Activated CD8-positive, alpha-beta memory T cell treated with anti-CD3 and anti-CD28 coated beads for 24 hours (primary cell): ENCODE measurements at places on chromosomes 4 and X.

GRCh38 chr4:4995103-4995907, 24.0 kb downstream of the CYTL1 start:
- DNase-seq = peak; percentile 75

DNA sequence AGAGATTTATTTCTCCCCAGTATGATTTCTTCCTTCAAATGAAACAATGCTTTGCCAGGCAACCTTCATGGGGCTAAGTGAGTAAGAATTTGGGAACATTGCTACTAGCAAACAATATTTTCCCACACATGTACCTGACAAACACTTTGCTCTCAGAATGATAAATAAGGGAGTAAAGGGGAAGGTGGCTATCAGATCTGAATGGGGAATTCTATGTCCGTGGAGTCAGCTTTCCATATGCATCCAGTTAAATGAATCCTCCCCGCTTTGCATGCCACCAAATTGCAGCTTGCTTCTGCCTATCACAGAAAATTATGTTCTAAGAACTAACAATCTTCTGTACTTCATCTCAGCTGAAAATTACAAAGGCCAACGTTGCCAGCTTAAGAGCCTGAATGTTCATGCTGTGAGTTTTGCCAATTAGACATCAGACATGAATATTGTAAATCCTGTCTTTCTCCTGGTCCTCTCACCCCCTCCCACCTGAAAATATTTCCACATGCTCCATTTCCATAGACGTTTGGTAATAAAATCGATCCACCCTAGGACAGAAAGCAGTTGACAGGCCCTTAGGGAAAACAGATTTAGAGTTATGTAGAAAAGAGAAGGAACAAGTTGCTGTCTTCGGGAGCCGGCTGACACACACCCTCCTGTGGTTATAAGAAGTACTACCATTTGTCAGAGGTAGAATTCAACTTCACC, 6.3 kb downstream of the MEPE start:
- no peak for DNase-seq

- DNase-seq = no peak
Measured at GRCh38 chr4:30294295-30294694, 425.9 kb upstream of the PCDH7 start.

- DNase-seq = no peak
Measured at GRCh38 chr4:25938366-25938765, 24.3 kb downstream of the SMIM20 start.

DNA sequence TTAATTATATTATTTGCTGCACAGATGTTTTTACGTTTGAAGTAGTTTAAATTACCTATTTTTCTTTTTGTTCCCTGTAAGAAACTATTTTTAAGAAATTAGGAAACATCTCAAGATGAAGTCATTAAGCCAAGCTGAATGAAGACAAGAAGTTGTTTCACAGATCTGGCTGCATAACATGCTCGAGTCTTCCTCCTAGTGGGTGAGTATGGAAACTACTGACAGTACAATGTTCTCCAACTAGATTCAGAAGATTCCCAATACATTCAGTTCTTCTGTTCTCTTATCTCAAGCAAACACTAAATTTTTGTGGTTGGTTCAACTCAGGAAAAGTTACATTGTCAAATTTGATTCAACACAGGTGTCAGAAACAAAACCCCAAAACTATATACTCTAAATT, 256.8 kb upstream of the VCX start:
- no peak for DNase-seq

GRCh38 chr4:35993606-35994005, 250.7 kb downstream of the ARAP2 start:
- no peak for DNase-seq

GRCh38 chr4:48635980-48636379, 144.1 kb downstream of the FRYL start:
- no peak for DNase-seq

DNA sequence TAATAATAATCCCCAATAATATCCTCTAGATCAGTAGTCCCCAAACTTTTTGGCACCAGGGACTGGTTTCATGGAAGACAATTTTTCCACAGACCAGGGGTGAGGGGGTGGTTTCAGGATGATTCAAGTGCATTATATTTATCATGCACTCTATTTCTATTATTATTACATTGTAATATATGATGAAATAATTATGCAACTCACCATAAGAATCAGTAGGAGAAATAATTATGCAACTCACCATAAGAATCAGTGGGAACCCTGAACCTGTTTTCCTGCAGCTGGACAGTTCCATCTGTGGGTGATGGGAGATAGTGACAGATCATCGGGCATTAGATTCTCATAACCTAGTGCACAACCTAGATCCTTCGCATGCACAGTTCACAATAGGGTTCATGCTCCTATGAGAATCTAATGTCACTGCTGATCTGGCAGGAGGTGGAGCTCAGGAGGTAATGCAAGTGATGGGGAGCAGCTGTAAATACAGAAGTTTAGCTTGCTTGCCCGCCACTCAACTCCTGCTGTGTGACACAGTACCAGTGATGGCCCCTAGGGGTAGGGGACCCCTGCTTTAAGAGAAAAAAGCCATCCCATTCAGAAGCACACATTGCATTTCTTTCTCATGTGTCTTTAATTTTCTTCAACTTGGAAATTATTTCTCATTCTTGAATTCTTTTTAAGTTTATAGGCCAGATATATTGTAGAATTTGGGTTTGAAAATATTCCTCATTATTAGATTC, 16.0 kb upstream of the SH3RF1 start:
- no peak for DNase-seq

- no peak for DNase-seq
Measured at GRCh38 chrX:23570674-23571343, 96.5 kb upstream of the PRDX4 start.

DNA sequence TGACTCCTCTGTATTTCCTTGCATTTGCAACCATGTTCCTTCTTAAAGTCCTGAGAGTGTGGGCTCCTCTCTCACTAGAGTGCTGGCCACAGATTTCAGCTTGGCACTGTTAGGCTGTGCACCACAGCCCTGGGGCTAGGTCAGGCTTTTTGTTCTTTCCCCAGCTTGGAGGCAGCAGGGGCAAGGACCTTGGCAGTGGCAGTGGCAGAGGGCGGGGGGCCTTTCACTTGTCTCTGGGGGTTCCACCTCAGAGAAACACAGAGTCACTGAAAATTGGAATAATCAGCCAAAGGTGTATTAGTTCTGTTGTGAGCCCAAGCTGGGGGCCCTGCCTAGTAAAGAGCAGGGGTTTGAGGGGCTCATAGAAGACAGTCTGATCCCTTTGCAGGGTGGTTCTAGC, 142.8 kb upstream of the CT83 start:
- no peak for DNase-seq

DNA sequence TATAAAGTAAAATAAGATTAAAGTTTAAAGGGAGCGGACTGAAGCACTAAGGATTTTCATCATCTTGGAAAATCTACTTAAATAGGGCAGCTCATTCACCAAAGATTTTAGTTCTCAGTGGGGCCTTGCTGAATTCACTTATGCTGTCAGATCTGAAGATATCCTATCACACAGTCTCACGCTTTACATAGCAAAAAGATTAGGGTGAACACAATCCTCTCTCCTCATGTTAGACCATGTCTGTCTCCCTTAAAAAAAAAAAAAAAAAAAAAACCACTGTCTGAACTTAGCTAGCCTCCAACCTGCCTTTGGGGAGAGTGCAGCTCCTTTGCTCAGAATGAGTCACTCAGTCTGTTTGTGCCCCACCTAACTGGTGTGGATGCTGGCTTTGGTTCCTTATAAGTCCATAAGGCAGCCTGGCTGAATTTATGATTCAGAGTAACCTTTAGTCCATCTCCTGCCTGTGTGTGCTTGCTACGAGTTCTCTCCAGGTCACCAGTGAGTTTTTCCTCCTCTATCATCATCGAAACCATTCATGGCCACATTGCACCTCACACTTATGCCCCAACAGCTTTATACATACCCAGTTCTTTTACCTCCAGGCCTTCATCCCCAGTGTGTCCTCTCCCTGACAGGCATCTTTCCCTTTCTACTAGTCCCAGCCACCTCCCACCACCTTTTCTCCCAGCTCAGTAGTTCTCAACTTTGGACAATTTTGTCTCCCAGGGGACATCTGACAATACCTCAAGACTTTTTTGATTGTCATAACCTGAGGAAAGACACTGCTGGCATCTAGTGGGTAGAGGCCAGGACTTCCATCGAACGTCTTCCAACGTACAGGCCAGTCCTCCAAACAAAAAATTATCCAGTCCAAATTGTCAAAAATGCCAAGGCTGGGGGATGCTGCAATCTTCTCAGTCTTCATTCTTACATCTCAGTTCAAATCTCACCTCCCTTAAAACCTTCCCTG, 220.7 kb upstream of the EMCN start:
- DNase-seq = no peak

DNA sequence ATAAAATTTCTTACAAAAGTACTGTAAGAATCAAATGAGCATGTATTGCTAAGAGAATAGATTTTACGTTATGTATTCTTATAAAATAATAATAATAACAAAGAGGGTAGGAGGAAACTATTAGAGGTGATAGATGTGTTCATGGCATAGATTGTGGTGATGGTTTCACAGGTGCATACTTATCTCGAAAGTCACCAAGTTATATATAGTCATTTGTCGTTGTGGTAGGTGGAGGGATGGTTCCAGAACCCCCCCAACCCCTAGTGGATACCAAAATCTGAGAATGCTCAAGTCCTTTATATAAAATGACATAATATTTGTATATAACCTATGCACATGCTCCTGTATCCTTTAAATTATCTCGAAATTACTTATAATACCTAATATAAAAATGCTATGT, 36.7 kb upstream of the H2AZ1 start:
- DNase-seq = no peak

DNA sequence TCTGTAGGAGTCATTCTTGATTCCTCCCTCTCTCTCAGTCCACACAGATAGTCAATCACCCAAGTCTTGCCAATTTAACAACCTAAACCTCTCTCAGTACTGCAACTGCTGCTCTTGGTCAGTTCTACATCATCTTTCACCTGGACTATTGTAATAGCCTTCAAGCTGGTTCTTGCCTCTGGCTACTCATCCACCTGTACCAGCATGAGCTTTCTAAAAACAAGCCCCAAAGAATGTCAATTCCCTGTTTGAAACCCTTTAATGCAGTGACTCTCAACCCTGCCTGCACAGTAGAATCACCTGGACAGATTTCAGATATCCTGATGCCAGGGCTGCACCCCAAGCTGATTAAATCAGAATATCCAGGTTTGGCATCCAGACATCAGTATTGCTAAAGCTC, 48.3 kb downstream of the VGLL1 start:
- DNase-seq = no peak

GRCh38 chrX:30468471-30468870, 109.1 kb downstream of the TASL start:
- no peak for DNase-seq

GRCh38 chr4:189785257-189785656, 155.4 kb upstream of the FRG1 start:
- DNase-seq = no peak

GRCh38 chr4:2511645-2512131, 24.8 kb upstream of the FAM193A start:
- no peak for DNase-seq

DNA sequence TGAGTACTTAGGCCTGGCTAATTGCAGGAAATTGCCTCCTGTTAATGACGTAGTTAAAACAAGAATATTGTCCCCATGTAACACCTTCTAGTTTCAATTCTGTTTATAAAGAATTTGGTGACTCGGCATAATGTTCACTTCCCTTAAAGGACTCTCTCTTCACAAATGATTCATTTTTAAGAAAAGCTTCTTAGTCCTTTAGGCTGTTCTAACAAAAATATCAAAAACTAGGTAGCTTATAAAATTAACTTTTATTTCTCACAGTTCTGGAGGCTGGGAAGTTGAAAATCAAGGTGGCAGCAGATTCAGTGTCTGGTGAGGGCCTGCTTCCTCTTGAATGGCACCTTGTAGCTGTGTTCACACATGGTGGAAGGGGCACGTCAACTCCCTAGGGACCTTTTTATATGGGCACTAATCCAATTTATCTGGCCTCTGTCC, 23.8 kb downstream of the COL25A1 start:
- no peak for DNase-seq

GRCh38 chrX:132491191-132491590, 2.4 kb upstream of the MBNL3 start:
- no peak for DNase-seq

GRCh38 chrX:20313899-20314298, 47.2 kb upstream of the RPS6KA3 start:
- DNase-seq = no peak

DNA sequence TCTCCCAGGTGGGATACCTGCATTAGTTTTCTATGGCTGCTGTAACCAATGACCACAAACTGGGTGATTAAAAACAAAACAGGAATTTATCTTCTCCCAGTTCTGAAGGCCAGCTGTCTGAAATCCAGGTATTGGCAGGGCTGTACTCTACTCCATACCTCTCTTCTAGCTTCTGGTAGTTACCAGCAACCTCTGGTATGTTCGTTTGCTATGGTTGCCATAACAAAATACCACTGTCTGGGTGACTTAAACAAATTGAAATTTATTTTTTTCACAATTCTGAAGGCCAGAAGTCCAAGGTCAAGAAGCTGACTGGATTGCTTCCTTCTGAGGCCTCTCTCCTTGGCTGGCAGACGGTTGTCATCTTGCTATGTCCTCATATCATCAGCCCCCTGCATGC, 642.1 kb upstream of the TENM3 start:
- no peak for DNase-seq

DNA sequence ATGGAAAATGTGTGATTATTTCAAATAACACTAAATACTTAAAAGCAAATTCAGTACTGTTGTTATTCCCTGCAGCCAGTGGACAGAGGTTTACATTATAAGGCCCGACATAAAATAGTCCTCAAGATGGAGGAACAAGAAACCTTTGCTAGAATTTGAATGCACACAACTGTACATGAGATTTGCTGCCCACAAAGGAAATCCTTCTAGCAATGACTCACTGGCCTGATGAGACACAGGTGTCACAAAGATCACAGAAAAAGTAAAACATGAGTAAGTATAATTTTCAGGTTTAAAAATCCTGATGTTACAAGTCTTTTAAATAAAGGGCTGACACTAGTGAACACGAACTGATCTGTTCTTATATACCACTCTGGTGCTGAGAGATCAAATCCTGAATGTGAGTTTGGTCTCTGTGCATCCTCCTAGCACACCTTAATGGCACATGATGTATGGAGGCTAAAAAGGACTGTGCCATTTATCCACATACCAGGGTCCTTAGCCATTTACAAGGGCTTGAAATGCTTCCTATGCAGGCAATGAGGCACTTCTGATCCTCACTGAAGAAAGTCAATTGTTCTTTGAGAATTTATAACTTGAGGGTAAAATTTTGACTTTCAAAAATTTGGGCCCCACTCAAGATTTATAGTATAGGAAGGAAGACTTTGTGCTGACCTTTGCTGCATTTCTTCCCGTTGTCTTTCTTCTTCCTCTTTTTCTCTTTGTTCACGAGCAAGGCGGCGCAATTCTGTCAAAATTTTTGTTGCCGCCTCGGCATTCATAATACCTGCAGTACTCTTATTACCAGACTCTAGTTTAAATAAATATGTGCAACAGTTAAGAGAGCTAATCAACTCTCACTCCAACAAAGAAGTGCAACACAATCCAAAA, 23.0 kb downstream of the MAP7D3 start:
- DNase-seq = no peak

- no peak for DNase-seq
Measured at GRCh38 chr4:78971326-78971725, 32.1 kb upstream of the PAQR3 start.
